Mesendoderm (in vitro differentiated cells): ENCODE measurements at places on chromosomes 1 and 21.

DNA sequence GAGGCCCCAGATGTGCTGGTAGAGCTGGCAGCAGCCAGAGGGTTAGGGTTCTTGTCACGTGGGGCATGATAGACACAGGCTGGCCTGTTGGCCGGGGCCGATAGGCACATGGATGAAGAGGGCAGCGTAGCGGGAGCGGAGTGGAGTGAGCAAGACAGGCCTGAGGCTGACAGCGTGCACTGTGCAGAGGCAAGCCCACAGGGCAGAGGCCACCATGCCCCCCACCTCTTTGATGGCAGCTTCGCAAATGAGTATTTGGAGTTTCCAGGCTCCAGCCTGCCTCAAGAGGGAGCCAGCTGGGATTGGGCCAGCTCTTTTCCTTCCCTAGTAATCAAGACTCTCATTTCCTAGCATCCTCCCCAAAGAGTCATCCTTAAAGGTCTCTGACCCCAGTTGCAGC, 43.5 kb downstream of the TMCC2 start:
- DNase-seq, result peak; percentile 47

DNA sequence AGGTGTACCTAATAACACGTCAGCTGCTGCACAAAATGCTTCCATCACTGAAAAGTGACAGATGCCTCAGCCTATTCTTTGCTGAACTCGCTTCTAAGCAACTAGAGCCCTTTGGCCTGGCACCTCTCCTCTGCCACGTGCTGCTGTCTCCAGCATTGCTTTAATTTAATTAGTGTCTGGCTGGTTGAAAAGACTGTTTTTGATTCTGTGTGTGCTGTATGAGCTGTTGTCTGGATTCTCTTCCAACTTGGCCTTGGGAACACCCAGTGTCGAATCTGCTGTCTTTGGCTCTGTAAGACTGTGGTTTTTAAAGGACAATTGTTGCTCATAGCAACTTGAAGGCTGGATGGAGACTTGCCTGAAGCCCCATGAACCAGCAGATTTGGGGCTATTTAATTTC, 109.5 kb downstream of the PSMG1 start:
- no peak for DNase-seq

DNA sequence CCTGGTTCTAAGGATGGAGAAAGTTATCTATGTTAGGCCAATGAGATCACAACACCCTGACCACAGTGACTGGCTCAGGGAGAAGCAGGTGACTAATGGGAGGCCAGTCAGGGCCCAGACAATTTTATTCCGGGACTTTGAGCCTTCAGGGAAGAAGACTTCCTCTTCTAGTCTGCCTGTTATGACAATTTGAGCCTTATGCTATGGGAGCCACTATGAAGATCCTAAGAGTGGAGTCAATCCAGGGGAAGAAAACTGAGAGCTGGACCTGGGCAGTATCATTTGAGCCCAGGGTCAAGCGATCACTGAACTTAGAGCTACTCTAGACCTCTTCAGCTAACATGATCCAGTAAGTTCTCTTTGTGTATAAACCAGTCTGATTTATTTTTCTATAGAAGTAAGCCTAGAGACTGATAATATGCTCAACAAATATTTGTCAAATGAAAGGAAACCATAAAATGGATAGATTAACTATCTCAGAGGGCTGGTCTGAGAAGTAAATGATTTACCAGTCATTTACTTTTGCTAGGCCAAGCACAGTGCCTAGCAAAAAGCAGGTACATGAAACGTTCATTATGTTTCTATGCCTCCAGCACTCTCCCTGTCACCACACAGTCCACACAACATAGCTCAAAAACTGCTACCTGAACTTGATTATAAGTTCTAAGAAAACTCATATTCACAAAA, 4.2 kb upstream of the C1orf141 start:
- DNase-seq, result no peak

DNA sequence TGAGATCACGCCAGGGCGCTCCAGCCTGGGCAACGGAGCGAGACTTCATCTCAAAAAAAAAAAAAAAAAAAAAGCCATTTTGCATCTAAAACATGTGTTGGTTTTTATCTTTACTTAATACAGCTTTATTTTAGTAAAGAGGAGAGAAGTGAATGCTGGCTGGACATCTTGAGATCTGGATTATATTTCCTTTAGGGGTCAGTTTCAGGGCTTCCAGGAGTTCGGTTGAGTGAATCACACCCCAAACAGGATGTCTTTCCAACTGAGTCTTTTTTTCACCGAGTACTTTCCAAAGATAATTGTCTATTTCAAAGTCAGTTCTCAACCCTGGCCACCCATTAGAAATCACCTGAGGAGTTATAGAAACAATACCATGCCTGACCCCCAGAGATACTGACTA, 16.6 kb upstream of the IPP start:
- no peak for DNase-seq

DNA sequence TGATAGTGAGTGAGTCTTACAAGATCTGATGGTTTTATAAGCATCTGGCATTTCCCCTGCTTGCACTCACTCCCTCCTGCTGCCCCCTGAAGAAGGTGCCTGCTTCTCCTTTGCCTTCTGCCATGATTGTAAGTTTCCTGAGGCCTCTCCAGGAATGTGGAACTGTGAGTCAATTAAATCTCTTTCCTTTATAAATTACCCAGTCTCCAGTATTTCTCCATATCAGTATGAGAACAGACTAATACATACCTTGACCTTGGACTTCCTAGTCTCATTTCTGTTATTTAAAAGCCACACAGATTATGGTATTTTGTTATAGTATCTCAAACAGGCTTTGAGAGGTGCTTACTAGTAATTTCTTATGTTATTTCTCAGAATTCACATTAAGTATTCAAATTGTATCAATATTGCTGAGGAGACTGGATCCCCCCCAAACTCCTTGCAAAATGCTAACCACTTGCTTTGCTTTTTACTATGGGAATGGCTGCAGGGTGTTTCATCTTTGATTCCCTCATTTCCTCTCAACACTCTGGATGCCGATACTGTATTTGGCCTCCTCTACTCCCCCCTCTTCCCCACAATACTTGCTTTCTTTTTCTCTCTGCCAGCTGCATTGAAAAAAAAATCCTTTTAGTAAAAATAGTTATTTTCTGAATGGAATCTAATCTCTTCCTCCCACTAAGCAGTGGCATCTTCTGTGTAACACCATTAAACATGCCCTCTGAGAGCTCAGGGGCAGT, 96.9 kb upstream of the WLS start:
- DNase-seq, result no peak

GRCh38 chr1:154371436-154371835, 33.7 kb upstream of the IL6R start:
- DNase-seq, result no peak

- no peak for DNase-seq
Measured at GRCh38 chr1:65804584-65804983, 11.9 kb downstream of the PDE4B start.

DNA sequence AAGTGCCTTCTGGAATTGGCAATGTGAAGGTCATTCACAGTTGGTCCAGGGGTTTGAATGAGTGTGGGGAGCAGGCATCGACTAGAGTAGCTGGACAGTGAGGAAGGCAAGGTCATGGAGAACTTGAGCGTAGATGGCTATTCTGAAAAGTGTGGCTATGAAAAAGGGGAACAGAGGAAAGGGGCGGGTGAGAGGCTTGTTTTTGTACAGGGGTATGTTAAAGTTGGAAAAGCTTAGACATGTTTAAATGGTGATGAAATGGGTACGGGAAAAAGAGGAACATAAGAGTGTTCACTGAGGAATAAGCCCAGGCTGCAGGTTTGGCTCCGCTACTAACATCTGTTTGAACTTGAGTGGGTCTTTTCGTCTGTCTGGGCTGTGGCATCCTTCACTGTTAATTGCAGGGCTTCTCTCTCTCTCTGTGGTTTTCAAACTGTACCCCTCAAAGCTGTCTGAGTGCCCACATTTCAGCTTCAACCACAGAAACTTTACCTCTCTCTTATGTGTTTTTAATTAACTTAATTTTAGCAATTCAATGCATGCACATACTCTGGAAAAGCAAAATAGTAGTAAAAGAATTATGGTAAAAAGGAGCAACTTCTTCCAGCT, 70.8 kb upstream of the COA6 start:
- no peak for DNase-seq

DNA sequence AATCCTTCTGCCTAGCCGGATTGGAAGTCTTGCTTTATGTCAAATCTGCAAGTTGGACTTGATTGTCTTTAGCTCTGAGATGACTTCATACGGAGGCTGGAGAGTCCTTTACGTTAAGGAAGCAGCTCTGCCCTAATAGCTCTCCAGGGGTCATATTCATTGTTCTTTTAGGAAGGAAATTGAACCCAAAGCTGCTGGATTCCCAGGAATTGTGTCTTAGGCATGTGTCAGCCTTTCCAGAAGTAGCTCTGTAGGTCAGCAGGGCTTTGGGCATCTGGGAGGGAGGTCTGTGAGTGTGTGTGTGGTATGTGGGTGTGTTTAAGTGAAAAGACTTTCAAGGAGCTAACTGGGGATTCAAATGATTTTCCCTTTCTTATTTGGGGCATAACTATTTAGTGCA, 82.4 kb downstream of the ABCA4 start:
- DNase-seq, result no peak

DNA sequence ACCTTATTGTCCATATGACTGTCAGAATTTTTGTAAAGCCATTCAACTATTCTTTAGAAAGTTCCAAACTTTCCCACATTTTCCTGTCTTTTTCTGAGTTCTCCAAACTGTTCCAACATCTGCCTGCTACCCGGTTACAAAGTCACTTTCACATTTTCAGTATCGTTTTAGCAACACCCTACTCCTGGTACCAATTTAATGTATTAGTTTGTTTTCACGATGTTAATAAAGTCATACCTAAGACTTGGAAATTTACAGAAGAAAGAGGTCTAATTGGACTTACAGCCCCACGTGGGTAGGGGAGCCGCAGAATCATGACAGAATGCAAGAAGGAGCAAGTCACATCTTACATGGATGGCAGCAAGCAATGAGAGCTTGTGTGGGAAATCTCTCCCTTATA, 867.8 kb downstream of the AMY1C start:
- DNase-seq, result no peak

DNA sequence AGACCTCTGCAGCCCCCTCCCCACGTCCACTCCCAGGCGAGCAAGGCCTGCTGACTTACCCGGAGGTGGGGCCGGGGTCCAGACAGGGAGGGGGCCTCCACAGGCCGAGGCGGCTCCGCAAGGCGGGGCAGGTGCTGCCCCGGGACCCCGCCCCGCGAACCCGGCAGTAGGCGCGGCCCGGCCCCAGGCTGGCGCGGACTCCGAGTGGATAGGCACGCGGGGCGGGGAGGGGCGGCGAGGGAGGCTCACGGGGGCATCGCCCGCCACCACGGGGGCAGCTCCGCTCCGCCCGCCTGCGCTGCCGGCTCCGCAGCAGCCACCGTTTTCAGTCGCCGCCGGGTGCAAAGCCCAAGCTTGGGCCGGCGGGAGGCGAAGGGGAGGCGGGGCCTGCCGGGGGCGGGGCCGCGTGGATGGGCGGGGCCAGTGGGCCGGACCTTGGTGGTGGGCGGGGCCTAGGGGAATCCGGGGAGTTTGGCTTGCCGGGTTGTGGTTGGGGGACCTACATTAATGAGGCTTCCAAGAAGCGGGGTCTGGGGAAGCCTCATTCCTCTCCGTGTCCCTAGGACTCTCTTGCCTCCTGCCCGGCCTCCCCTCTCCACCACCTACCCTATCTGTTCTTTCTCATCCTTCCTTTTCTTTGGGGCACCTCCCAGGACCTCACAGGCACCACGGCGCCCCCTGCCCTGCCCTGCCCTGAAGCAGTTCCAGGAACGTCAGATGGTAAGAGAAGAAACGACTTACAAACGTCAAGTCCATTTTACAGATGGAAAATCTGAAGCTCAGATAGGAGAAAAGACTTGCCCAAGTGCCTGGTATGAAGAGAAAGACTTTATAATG, at the start of gene RIMS3:
Gene RIMS3 (minus strand): TSS at position 348 of the 837 bp plus-strand sequence. CDS start 23,757 bp downstream, outside the sequence.
- peak; percentile 80 for DNase-seq

GRCh38 chr1:65650682-65651081, 142.0 kb upstream of the PDE4B start:
- DNase-seq, result no peak

GRCh38 chr1:1116701-1117468, 996 bp upstream of the C1orf159 start:
- DNase-seq, result no peak

DNA sequence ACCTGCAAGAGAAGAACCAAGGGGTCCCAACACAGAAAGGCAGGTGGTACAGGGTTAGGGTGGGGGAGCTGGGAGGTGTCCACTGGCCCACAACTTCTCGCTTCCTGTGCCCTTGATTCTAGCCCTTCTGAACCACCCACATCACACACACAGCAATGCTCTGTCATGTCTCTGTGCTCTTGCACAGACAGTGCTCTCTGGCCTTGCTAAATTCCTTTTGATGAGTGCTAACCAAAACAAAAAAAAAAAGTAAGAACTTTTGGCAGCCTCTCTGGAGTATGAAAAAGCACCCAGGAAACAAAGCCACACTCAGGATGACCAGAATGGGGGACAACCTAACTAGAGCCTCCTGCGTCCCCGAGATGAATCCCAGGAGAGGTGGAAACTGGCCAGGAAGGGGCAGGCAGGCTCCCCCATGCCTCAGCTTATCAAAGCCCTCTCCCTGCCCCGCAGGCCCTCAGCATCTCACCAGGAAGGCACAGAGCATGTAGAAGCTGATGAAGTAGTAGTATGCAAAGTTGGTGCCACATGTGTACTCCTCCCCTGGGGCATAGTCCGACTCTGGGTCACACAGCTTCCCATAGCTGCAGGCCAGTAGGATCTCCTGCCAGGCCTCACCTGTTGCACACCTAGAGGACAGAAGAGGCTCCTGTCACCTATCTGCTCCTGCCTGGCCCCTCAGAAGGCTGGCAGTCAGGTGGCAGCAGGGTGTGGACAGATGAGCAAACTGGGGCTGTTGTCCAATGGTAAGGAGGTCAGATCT, 27.2 kb upstream of the KIF21B start:
- no peak for DNase-seq

- no peak for DNase-seq
Measured at GRCh38 chr1:201463071-201463552, 5.9 kb downstream of the PHLDA3 start.

GRCh38 chr1:112284796-112285195, 111.2 kb upstream of the CTTNBP2NL start:
- no peak for DNase-seq

- DNase-seq, result peak; percentile 68
Measured at GRCh38 chr1:41447995-41448770, 36.3 kb downstream of the EDN2 start.
